Myocyte (in vitro differentiated cells): ENCODE measurements at places on chromosomes 1 and 21. TPM values are rescaled to one million over a fixed set of nuclear protein-coding genes. Genes with fewer than 3 reads are reported as not detected.

- no peak for DNase-seq
Measured at GRCh38 chr1:58732087-58732775, 32.4 kb upstream of the MYSM1 start.

- no peak for DNase-seq
Measured at GRCh38 chr1:93704052-93704451, 22.4 kb upstream of the BCAR3 start.

- DNase-seq = peak; percentile 44
Measured at GRCh38 chr1:208174731-208175507, 69.3 kb downstream of the PLXNA2 start.

TNFRSF1B gene
- total RNA-seq = 0.26 and 1.3 TPM in 2 replicates

C21orf91 gene
- total RNA-seq = 17.0 and 19.1 TPM in 2 replicates

- DNase-seq = peak; percentile 1
Measured at GRCh38 chr21:21436012-21436534, 437.9 kb downstream of the NCAM2 start.

DNA sequence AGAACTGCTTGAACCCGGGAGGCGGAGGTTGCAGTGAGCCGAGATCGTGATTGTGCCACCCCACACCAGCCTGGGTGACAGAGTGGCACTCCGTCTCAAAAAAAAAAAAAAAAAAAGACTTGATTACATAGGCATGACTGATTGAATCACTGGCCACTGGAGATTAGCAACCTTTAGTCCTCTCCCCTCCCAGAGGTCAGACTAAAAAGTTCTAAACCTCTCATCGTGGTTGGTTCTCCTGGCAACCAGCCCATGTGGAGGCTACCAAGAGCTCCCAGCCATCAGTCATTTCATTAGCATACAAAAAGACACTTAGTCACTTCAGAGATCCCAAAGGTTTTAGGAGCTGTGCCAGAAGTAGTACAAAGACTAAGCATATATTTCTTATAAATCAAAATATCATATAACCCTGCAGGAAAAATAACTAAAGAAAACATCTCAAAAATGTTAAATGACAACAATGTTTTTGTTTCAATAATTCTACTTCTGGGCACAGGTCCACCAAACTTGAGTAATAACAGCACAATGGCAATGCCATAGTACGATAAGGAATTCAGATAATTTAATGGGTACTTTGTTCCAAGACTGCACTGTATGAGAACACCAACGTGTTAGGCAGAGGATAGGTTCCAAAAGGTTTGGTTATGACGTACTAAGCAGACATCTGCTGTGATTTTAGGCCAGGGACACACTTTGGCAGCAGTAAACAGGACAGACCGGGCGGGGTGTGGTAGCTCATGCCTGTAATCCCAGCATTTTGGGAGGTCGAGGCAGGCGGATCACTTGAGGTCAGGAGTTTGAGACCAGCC, 18.1 kb downstream of the USP48 start:
- DNase-seq = peak; percentile 89

TEX50 gene
- total RNA-seq = not detected in 2 replicates

- DNase-seq = no peak
Measured at GRCh38 chr1:19363536-19364152, 51.5 kb downstream of the SLC66A1 start.

DNA sequence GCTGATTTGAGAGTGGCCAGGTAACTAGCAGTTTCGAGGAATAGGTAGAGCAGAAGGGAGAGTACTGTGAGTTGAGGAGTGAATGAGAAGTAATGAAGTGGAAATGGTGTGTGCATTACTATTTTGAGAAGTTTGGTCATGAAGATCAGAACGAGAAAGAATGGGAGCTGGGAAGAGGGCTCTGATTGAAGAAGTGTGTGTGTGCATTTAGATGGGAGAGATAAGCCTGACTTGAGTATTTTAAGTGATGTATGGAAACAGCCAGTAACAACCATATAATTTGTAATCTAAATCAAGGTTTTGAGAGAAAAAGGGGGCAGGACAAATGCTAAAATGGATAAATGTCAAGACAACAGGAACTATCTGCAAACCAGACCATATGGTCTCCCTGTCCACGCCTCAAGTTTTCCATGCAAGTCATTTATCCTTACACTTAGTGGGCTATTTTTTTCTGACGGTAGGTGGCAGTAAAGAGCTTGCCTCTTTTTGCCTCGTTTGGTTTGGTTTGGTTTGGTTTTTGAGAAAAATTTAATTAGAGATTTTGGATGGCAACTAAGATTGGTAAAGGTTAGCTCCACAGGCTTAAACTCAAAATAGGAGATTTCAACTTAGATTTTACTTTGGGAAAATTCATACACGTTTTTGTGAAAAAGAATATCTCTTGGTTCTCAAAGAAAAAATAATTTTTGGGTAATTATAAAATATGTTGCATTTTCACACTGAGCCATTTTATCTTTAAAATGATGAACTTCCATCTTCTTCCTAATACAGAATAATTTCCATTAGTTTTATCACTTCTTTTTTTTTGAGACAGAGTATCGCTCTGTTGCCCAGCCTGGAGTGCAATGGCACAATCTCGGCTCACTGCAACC, 9.5 kb upstream of the B3GALNT2 start:
- peak; percentile 81 for DNase-seq

PLCH2 gene
- 0.21 and 0.57 TPM in 2 replicates for total RNA-seq

DNA sequence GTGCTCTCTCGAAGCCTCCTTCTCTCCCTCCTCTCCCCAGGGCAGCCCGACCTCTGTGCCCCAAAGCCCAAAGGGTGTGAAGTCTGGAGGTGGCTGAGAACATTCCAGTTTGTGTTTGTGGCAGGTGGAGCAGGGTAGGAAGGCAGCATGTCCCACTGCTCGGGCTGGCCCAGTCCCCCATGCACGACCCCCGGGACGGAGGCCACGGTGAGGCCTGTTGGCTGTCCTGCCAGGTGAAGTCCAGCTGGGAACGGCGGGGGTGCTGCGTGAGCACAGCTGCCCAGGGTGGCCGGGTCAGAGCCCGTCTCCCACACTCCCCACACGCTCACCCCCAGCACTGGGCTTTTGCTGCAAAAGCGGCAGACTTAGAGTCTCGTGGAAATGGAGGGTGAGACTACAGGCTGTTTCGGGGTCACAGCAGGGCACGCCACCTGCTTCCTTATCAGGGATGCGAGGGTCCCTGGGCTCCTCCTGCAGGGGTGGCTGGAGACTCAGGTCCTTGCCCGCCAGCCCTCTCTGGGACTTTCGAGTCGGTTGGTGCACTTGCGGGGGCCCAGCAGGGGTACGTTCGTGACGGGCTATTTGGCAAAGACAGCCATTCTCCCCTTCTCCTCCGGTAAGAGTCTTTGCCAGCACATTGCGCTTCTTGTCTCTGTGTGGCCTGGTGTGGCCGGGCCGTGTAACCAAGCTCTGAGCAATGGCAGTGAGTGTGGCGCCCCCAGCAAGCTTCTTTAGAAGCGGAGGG, 40.3 kb downstream of the MORN1 start:
- DNase-seq = no peak

DNA sequence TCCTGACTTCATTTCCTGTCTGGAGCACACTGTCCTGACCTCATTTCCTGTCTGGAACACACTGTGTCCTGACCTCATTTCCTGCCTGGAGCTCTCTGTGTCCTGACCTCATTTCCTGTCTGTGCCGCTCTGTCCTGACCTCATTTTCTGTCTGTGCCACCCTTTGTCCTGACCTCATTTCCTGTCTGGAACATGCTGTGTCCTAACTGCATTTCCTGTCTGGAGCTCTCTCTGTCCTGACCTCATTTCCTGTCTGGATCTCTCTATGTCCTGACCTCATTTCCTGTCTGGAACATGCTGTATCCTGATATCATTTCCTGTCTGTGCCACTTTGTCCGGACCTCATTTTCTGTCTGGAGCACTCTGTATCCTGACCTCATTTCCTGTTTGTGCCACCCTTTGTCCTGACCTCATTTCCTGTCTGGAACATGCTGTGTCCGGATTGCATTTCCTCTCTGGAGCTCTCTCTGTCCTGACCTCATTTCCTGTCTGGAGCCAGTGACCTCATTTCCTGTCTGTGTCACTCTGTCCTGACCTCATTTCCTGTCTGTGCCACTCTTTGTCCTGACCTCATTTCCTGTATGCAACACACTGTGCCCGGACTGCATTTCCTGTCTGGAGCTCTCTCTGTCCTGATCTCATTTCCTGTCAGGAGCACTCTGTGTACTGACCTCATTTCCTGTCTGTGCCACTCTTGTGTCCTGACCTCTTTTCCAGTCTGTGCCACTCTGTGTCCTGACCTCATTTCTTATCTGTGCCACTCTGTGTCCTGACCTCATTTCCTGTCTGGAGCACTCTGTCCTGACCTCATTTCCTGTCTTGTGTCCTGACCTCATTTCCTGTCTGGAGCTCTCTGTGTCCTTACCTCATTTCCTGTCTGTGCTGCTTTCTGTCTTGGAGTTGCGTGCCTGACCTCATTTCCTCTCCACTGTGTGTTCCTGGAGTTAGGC, 27.6 kb downstream of the SKI start:
- DNase-seq = peak; percentile 36

ADORA3 gene
- not detected in 2 replicates for total RNA-seq

DNA sequence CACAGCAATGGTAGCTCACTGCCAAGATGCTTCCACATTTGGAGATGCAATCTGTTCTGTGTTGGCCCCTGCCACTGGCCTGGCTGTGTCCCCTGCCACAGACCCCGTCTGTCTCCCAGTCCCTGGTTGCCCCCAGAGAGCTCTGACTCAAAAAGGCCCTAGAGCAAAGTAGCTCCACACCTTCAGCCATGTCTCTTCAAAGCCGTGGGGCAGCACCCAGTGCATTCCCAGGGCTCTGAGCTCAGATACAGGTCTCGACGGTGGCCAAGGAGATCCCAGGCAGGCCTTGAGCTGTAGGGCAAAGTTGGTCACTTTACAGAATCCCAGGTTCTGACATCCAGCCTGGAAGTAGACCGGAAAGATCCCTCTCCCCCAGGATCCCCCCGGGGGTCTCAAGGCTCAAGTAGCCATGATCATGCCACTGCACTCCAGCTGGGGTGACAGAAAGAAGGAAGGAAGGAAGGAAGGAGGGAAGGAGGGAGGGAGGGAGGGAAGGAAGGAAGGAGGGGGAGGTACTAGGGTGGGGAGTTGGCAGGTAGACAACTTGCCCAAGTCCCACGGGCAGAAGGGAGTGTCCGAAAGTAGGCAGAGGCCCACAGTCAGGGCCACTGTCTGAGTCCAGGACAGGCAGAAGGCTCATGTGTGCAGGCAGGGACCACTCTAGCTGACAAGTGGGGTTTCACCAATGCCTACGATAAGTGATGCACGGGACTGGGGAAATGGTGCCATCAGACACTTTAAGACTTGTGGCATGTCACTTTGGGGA, 4.8 kb upstream of the ARF1 start:
- DNase-seq = no peak

DNA sequence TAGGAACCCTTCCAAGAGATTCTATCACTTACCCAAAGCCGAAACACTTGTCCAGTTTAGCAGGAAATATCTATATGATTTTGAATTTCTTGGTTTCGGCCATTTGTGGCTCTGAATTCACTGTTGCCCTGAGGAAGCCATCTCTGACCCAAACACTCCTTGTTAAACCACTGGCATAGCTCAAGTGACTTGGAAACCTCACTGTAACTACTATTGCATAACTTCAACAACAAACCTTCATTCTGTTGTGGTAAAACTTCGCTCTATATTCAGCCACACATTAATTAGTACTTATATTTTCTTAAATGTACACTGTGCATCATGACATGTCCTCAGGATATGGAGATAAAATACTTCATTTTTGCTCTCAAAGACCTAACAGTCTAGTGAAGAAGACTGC, 63.2 kb downstream of the ST6GALNAC3 start:
- DNase-seq = no peak

GRCh38 chr1:46041974-46042373, 90.5 kb downstream of the PIK3R3 start:
- peak; percentile 90 for DNase-seq

DNA sequence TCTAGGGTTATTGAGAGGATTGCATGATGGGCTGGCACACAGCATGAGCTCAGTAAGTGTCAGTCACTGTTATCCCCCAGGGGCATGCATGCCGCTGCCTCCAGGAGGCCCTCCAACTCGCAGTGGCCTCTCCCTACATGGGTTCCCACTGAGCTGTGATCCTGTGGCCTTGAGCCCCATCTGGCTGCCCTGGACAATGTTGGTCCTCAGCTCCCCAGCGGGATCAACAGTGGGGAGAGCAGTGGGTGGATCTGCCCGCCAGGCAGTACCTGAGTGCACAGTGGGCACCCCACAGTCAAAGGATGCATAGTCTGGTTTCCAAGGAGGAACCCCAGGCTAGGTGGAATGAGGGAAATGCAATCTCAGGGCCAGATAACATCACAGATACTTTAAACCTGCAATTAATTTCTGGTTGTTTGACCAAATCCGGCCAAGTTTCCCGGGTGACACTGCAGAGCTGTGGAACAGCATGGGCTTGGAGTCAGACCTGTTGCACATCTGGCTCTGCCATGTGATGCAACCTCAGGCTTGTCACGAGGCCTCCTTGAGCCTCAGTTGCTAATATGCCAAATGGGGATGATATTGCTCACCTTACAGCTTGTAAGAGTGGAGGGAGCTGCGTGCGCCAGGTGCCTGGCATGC, 9.3 kb downstream of the PADI3 start:
- DNase-seq = no peak

- no peak for DNase-seq
Measured at GRCh38 chr1:244106837-244107493, 55.9 kb downstream of the ZBTB18 start.

GRCh38 chr1:94160811-94161210, 39.9 kb upstream of the ABCA4 start:
- DNase-seq = peak; percentile 86

ANP32E gene
- 14.9 and 17.9 TPM in 2 replicates for total RNA-seq

DNA sequence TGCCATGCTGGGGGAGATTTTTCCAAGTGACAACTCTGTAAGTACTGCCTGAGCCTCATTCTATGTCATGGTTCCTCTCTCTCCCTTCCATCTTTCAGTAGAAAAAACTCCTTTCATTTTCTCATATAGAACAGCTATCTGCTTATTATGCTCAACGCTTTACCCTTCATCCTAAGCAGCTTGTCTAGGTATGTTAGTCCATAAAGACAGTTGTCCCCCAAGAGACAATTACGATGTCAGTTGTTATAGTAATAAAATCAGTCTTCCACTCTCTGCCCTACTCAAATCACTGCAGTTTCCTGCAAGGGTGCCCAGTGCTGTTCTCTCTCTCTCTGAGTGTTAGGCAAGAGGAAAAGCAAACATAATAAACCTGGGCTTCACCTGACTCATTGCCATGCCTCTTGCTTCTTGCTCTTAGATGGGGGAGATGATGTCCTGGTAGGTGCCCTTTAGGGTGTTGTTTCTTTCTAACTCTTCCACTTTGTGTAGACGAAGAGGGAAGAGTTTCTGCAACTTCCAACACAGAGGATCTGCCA, 59.4 kb downstream of the PAPPA2 start:
- no peak for DNase-seq

GOLT1A gene
- total RNA-seq = not detected in 2 replicates

TP73 gene
- total RNA-seq = 1.3 and 2.2 TPM in 2 replicates

GRCh38 chr1:3651026-3651929, 1.0 kb upstream of the TP73 start:
- no peak for DNase-seq

- peak; percentile 72 for DNase-seq
Measured at GRCh38 chr1:11952455-11953109, 18.1 kb downstream of the PLOD1 start.

MOB3C gene
- total RNA-seq = 13.3 and 14.5 TPM in 2 replicates

VANGL2 gene
- total RNA-seq = 0.05 and 0.21 TPM in 2 replicates

- DNase-seq = no peak
Measured at GRCh38 chr1:43522431-43522775, 8.3 kb upstream of the PTPRF start.

SPRR2E gene
- total RNA-seq = not detected in 2 replicates

FCRL4 gene
- total RNA-seq = not detected in 2 replicates

HMGCS2 gene
- not detected in 2 replicates for total RNA-seq

F13B gene
- total RNA-seq = not detected in 2 replicates
